ENCODE measurements at places on chromosomes 7 and 10.
A peak's percentile ranks its signal among the peaks of the same experiment; 100 is the strongest.

DNA sequence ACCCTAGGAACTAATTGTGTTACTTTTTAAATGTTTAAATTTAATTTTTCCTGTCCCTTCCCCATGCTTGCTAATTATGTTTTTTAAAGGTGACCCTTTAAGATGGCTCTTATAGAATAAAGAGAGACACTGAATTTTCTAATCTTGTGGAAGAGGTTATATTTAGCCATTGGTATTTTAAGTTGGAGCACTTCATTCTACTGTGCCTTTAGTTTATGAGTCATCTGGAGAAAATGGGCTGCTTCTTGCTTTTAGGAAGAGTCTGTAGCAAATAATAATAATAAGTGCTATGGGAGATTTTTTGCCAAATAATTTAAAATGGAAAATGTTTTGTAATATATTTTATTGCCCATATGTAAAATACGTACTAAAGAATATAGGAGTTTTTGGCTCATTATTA lies 139.7 kb downstream of the ADK start:
- no peak for DNase-seq

DNA sequence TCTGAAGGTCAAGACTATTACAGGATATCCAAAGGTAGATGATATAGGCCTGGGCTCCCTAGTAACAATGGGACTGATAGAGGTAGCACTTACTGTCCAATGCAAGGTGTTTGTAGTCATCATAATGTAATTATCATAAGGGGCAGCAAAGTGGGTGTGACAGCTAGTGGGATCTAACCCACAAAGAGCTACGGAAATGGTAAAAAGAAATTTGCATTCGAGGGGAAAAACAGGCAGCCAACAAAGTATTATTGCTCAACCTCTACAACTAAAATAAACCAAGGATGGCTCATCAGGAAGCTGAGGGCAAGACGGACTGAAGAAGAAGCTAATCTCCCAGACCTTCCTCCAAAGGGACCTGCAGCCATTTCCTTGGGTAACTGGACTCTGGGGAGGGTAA lies 211.0 kb downstream of the WDR11 start:
- DNase-seq: no peak

DNA sequence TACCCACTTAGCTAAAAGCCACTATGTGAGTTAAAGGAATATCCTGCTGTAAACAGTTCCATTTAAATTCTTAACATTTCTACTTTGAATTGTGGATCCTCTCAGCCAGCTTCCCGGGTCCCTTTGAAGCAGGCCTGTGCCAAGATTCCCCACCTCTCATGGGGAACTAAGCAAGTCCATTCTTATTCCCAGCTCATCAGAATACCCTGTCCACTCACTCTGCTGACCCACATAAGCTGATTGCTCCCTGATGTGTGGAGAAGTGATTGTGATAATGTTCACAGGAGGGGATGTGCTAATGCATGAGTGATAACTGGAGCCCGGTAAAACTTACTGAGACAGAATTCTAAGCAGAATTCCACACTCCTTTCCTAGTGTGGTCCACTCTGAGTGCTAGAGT lies 709.7 kb downstream of the CNTNAP2 start:
- DNase-seq: no peak

DNA sequence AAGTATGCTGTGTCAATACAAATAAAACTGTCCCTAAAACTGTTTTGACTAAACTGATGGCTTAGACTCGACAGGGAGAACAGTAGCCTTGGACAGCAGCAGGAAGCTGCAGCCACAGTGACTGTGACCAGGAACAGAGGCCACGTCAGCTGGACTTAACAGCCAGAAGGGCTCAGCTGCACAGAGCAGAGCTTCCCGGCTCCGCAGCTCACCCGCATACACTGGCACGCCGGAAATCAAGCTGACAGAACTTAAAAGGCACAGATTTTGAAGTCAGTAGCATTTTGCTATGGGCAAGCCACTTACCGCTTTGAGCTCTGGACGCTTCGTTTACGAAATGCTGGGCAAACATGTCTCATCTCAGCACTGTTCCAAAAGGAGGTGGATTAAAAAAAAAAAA lies 769.7 kb upstream of the AUTS2 start:
- no peak for DNase-seq

- no peak for DNase-seq
Observed at GRCh38 chr10:101941871-101942270, 98.3 kb upstream of the KCNIP2 start.

DNA sequence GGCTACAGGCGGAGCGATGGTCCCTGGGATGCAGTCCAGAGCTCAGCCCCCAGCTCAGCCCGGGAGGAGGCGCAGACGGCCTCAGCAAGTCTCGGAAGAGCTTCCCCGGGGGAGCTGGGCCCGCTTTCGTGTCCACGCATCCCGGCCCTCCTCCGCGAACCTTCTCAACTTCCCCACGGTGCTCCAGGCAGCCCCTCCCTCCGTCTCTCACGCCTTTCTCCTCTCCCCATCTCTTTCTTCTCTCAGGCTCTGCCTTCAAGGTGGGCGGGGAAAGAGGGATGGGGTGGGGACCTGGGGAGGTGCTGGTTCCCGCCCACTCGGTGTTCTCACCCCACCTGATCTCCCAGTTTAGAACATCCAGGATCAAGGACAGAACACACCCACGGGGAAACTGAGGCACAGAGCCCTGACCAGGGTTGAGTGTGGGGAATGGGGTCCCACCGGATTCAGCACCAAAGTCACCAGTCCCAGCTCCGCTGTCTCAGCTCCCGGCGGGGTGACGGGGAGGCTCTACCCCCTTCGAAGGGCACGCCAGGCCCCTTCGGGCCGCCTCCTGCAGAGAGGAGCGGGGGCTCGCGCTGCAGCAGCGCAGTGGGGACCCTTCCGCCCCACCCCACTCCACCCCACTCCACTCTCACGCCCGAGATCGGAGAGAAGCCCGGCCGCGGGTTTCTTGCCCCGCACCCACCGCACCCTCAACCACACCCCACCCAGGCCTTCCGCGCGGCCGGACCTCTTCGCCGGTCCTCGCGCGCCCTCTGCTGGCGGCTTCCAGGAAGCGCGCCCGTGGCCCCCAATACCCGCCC lies 18.2 kb downstream of the POLL start:
- peak; percentile 88 for DNase-seq

- no peak for DNase-seq
Observed at GRCh38 chr10:34134602-34135001, 680.5 kb downstream of the PARD3 start.

GRCh38 chr7:1041551-1042491 lies 2.5 kb upstream of the GPR146 start:
- DNase-seq: no peak

GRCh38 chr7:106590209-106590816 lies 70.6 kb downstream of the CCDC71L start:
- peak; percentile 70 for DNase-seq

GRCh38 chr10:78849115-78849514 lies 219.7 kb upstream of the ZMIZ1 start:
- peak; percentile 15 for DNase-seq

DNA sequence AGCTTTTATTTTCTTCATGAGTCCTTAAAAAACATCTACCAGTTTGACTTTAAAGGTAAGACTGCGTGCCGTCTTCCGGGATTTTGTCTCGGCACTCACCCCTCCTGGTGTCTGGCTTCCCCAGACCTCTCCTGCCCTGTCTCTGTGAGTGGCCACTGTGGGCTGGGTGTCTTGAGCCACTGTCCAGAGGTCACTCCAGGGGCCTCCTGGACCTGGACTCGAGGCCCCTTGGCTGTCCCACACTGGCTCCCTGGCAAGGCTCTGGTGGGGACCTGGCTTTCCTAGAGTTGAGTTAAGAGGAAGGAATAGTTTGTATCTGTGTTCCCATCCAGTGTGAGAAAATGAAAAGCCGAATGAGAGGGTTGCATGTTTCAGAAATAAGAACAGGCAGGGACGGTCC lies 95.5 kb downstream of the NKX6-2 start:
- DNase-seq: no peak
